CD4-positive, alpha-beta T cell treated with Interleukin-17A for 1 hour (primary cell): ENCODE measurements at places on chromosomes 7 and 10.

DNA sequence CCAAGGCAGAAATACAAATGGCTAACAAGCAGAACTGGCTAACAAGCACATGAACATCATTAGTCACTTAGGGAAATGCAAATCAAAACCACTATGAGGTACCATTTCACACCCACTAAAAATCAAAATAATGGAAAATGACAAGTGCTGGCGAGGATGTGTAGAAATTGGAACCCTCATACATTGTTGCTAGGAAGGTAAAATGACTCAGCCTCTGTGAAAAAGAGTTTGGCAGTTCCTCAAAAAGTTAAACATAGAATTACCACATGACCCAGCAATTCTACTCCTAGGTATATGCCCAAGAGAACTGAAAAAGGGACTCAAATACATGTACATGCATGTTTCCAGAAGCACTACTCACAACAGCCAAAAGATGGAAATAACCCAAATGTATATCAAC is 52.8 kb upstream of the ANAPC16 start:
- no peak for DNase-seq

- DNase-seq: no peak
Observed at GRCh38 chr10:3141351-3142005, 31.1 kb downstream of the PITRM1 start.

GRCh38 chr7:4785371-4785770 is 9.9 kb downstream of the AP5Z1 start:
- DNase-seq: no peak

- no peak for DNase-seq
Observed at GRCh38 chr10:63935705-63936104, 414.5 kb downstream of the REEP3 start.

DNA sequence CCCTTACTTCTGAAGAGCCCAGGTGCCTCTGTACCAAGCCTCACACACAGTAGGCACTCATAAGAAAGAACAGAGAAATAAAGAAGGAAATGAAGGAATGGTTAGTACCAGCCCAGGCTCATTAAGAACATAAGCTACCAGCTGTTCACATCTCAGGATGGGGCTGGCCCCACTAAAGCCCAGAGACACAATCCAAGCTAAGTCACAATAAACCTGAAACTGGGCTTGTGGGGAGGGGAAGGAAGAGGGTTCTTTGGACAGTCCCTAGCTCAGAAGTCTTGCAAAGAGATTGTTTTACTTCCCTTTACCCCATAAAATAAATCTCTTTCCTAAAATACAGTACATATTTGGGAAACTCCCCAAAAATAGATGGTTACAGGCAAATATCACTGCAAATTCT is 24.3 kb downstream of the FBXW4 start:
- DNase-seq: no peak

DNA sequence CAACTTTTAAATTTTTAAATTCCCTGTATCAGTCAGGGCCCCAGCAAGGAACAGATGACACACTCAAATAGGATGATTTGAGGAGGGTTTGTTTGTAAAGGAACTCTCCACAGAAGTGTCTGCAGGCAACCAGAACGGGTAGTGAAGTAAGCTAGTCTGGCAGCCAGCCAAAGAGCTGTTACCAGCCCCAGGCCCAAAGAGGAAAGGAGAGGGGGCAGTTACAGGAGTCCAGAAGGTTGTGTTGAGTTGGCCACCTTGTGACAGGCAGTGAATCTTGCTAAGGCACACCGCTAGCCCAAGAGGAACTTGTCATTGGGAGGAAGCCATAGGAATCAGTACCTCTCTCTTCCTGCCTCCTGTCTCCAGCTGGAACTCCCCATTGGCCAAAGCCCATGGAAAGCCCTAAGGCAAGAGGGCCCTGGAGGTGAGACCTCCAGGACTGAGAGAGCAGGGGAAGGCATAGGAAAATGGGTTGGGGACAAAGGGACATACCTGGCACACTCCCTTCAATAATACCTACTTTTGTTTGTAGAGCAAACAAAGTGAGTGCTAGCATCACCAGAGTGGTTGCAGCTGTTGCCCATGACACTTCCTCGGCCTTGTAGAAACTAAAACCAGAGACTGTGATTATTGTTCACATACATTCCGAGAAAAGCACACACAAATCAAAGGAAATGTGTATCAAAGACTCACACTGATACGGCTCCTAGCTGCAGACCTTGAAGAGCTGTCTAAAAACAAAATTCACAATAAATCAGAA is 25.4 kb upstream of the GATAD1 start:
- DNase-seq: no peak

DNA sequence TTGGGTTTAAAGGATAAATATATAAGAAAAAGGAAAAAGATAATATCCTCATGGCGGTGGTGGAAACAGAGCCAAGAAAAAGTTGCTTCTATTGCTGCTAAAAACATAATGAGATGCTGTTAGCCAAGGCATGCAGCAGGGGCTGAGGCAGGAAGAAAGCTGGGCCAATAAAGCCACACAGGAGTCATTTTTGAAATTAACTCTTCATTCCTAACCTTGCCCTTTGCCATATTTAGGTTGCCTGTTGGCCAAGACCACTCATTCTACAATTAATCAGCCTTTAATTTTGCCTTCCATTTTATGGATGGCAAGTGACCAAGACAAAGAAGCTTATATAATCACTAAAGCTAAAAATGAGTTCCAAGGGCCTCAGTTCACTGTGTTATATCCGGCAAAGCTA is 58.2 kb downstream of the ARMH3 start:
- DNase-seq: no peak

DNA sequence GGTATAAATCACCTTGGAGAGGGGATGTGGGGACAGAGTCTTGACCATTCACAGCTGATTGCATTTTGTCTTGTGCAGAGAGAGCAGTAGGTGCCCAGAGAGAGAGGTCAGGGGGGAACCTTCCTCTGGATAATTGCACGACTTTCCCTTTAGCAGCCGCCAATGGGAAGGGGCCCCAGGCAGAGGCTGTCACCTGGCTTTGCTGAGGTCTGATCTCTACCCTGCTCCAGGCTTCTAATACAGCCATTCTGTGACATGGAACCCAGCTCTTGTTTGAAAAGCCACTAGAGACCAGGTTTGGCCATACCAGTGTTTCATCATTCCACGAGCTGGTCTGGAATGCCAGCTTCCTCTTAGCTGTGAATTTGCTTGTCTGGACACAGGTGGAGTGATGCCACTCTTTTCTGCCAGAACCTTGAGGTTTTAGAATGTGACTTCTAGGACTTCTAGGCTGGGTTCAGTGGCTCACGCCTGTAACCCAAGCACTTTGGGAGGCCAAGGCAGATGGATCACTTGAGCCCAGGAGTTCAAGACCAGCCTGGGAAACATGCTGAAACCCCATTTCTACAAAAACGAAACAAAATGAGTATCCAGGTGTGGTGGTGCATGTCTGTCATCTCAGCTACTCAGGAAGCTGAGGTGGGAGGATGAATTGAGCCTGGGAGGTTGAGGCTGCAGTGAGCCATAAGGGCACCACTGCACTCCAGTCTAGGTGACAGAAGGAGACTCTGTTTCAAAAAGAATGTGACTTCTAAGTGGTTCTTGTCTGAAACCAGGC is 159.9 kb downstream of the CAMK1D start:
- DNase-seq: no peak

DNA sequence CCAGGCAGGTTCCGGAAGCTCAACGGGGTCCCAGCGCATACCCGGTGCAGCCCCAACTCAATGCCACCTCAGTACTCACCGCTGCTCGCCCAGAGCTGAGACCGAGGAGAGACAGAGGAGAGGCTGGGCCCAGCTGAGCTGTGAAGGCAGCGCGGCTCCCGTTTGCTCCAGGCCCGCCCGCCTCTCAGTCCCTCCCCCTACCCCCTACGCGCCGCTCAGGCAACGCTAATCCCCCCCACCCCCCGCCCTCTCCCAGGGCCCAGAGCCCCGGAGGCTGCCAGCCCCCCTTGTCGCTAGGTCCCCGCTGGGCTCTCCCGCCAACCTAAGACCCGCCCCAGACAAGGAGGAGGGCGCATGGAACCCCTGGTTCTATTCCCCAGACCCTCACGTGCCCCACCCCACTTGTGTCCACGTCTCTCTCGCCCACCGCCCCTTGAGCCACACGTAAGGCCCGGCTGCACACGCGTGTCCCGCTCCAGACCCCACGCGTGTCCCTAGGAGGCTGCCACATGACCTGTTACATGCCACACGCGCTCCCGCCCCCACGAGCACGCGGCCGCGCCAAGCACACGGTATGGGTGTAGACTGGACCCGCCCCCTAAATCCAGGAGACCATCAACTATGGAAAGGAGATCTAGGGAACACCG is at the start of gene PSD:
Gene PSD (minus strand): TSS at position 164 of the 647 bp plus-strand sequence. CDS start 1,747 bp downstream, outside the sequence.
- DNase-seq: no peak

GRCh38 chr7:87510411-87510875 is 35.0 kb upstream of the ABCB4 start:
- no peak for DNase-seq

DNA sequence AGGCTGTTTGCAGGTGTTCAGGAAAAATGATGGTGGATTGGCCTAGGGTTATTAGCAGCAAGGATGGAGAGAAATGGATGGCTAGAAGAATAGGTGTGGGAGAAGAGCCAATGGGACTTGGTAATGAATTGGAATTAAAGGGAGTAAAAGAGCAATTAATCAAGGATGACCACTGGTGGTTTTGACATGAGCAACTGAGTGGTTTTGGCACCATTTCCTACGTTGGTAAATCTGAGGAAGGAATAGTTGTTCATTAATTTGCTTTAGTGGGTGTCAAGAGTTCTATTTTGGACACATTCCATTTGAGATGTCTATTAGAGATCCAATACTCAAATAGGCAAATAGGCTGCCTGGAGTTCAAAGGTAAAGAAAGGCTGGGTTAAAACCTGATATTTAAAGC is 38.2 kb upstream of the NRBF2 start:
- no peak for DNase-seq

- DNase-seq: no peak
Observed at GRCh38 chr10:31829776-31830175, 98.9 kb downstream of the ARHGAP12 start.

- DNase-seq: no peak
Observed at GRCh38 chr7:98281757-98282606, 496 bp downstream of the BRI3 start.
